T-helper 2 cell (primary cell): ENCODE measurements at places on chromosomes 1 and 21.

DNA sequence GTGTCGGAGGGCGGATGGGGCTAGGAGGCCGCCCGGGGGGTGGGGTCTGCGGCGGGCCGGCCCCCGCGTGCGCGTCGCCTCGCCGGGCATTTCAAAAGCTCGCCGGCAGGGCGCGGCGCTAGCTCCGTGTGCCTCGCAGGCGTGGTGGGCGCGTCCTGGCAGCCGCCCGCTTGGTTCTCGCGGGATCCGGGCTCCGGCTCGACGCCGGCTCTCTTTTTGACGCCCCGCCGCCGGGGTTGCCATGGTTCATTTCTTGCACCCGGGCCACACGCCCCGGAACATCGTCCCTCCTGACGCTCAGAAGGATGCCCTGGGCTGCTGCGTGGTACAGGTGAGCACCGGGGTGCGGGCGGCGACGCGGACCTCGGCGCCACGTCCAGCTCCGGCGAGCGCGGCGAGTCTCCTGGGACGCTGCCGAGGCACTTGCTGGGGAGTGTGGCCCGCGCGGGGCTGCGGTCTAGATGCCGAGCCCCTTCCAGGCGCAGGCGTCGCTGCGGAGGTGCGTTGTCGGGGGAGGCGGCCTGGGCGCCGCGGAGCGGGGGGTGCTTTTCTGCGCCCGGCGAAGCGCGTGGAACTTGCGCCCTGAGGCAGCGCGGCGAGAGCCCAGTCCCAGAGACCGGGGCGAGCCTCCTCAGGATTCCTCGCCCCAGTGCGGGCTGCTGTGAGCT is at the start of gene ZYG11A:
Gene ZYG11A, plus strand, starts transcription at position 118 of the 668 bp plus-strand sequence. Its CDS starts 124 bp downstream, at position 242.
- peak; percentile 61 for DNase-seq

GRCh38 chr1:186167096-186167668 is 207.9 kb downstream of the TPR start:
- no peak for DNase-seq

DNA sequence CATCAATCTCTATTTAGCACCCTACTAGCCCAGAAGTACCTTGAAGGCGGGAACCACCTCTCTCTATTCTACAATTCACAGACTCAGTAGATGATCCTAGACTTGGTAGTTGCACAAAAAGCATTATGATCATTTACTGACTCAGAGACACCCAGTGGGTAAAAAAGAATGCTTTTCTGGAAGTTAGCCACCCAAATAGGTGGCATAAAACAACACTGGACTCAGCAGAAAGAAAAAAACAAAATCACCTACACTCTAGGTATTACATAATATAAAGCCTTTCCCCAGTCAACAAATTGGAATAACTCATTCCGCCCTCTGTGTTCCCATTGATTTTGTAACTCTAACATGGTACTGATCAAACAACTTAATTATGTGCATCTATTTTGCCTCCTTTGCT is 126.3 kb downstream of the PTPN14 start:
- DNase-seq: no peak

DNA sequence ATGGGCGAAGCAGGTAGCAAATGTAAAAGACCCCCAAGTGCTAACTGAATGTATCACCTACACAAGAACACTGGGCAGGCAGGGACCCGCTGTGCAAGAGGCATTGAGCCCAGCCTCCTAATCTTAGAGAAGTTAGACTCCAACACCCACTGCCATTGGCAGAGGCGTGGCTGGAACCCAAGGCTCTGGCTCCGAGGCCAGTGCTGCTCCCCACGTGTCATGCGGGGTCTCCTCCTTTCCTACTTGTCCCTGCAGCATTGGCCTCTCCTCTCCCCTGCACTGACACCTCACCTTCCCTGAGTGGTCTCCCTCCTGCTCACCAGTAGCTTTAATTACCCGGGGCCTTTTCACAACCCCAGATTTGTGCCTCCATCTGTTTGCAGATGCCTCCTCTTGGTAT is 107.0 kb downstream of the GALNT2 start:
- no peak for DNase-seq

DNA sequence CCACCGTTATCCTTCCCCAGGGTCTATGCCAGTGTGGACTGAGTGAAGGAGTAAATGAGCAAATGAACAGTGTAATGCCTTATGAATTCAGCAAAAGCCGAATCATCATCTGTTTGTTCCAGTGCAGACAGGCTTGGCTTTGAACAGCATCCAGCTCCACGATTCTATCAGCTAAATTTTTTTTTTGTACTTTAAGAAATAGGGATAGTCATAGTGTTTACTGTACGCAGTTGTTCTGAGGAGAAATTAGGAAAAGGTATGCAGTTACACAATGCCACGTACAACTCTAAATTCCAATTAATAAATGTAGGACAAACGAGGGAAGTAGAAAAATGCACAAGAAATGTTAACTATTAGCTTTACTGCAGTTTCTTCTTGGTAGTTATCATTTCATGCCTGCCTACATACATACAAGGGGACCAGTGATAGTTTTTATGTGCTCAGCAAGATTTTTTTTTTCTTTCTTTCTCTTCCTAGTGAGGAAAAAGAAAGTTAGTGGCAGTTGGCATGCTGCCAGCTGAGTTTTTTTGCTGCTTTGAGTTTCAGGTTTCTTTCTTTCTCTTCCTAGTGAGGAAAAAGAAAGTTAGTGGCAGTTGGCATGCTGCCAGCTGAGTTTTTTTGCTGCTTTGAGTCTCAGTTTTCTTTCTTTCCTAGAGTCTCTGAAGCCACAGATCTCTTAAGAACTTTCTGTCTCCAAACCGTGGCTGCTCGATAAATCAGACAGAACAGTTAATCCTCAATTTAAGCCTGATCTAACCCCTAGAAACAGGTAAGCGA is at the start of gene IFI44L:
Gene IFI44L, plus strand, starts transcription at position 646 of the 777 bp plus-strand sequence. CDS start 7,468 bp downstream, outside the sequence.
- DNase-seq: no peak

DNA sequence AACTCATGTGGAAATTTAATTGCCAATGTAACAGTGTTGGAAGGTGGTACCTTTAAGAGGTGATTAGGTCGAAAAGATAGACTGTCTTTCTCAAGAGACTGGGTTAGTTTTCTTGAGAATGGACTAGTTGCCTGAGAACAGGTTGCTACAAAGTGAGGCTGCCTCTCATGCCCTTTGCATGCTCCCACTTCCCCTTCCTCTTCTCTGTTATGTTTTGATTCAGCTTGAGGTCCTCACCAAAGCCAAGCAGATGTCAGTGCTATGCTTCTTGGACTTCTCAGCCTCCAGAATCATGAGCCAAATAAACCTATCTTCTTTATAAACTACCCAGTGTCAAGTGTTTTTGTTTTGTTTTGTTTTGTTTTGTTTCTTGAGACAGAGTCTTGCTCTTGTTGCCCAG is 187.0 kb upstream of the RUNX1 start:
- peak; percentile 77 for DNase-seq

DNA sequence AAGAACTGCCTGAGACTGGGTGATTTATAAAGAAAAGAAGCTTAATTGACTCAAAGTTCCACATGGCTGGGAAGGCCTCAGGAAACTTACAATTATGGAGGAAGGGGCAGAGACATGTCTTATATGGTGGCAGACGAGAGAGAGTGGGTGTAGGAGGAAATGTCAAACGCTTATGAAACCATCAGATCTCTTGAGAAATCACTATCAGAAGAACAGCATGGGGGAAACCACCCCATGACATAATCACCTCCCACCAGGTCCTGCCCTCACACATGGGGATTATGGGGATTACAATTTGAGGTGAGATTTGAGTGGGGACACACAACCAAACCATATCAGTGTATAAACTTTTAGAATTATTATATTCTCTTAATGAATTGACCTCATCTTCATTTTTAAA is 335.9 kb upstream of the DPYD start:
- DNase-seq: no peak

- DNase-seq: no peak
Observed at GRCh38 chr1:20666804-20667203, 5.6 kb upstream of the DDOST start.

GRCh38 chr1:46554597-46555381 is 3.3 kb upstream of the KNCN start:
- no peak for DNase-seq

DNA sequence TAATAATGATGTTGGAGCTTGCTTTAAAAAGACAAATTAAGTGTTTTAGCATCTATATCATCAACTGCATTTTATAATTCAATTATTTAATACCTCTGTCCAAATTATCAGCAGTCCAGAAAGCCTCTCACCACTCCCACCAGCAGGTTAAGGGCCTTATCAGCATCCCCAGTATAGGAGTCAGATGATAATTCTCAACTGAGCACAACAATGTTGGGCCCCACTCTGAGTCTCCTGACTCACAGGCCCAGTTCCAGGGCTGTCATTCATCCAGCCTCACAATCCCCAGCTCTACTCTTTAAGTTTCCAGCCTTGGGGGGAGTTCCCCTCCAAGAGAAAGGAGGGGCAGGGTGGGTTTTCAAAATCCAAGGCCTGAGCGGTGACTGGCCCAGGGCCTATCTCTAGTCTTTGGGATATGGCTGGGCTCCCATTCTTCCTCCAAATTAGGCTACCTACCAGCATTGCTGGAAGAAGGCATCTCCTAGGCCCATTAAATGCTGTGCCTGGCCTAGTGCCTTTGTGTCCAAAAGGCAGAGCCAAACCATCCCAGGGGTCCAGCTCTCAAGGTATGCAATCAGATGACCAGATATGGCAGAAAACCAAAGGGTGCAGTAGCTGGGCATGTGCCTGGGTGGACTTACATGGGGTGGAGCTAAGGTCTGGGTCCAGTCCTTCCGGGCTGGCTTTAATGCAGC is 134.1 kb downstream of the GLUL start:
- no peak for DNase-seq

DNA sequence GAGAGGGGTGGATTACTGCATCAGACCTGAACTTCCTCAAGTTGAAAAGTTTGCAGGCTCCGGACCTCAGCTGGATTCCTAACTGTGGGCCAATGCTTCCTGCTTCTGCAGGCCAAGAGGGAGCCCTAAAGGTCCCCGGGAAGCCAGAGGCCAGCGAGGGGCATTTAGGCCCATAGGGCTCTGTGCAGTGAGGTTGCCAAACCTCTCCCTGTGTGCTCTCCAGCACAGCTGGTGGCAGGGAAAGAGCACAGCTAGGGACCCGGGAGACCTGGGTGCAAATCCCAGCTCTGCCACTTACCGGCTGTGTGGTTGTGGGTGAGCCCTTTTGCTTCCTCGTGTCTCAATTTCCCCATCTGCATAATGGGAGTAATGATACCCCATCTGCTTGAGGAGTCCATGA is 100.5 kb downstream of the PAX7 start:
- DNase-seq: no peak

DNA sequence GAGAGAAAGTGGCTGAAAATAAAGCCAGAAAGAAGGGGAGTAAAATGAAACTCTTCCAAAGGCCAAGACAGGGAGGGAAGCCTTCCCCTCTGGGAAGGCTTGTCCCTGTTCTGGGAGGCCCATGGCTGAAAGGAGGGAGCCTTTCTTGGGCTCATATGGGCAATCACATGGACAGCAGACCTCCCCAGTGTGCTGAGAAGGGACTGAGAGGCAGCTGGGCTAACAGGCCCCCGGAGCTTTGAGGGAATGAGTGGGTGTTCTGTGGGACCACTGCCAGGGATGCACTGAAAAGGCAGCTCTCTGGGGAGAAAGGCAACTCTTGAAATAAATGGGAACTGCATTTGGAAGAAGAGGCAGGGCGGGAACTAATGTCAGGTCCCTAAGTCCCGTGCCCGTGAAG is 39.1 kb downstream of the KANK4 start:
- no peak for DNase-seq

DNA sequence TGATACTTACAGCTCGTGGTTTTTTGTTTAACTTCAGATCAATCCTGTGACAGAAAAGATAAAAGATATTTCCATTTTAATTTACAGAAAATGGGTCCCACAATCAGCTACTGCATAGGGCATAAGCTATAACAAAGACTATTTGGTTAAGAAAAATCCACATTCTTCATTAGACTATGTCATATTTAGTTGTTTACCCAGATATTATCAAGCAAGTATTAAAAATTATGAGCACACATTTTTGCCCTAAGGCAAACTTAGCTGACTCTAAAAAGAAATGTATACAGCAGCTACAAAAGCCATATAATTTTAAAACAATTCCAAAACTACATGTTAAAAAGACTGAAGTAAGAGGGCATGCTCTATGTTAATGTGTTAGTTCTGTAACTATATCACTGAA is 18.7 kb downstream of the MEAF6 start:
- no peak for DNase-seq

DNA sequence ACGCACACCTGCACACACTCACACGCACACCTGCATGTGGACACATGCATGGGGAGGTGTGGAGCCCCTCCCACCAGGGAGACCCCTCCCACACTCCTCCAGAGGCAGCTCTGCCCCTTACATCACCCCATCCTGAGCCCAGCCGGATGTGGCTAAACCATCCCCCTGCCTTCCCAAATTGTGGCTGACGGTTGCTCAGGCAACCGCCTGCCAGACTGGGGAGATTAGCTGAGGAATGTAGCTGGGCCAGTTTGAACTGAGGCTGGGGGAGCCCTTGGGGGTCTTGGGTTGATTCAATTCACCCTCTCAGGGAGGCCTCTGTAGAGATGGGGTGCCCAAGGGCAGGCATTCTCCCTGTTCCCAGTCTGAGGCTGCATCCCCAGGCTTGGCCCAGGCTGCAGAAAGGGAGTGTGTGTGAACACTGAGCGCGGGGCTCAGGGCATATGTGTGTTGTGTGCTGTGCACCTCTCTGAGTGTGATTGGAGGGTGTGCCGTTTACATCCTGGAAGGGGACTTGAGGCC is 12.9 kb downstream of the PTPRU start:
- DNase-seq: no peak
